ENCODE measurements at places on chromosomes 2 and 18.

- no peak for DNase-seq
Measured at GRCh38 chr2:62406573-62407043, 99.4 kb downstream of the TMEM17 start.

DNA sequence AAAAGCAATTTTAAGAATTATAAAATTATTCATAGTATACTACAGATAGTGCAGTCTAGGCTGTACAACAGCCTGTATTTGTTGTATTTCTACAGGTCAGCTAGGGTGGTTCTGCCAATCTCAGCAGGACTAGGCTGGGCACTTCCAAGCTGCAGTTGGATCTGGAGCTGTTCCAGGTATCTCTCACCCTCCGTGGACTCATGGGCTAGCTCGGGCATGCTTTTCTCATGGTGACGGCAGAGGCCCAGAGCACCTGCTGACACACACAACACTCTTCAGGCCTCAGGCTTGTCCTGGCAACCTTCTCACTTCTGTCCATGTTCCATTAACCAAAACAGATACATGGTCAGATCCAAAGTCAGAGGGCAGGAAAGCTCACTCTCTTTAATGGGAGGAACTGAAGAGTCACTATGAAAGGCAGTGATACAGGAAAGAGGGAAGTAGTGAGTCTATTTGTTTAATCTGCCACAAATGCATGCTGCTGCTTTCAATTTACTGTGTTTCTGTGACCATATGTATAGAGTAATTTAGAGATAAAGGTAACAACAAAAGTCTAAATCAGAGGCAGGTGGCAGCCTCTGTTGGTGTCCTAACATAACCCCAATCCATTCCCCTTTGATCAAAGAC lies 462.4 kb upstream of the ACVR2A start:
- DNase-seq: no peak

DNA sequence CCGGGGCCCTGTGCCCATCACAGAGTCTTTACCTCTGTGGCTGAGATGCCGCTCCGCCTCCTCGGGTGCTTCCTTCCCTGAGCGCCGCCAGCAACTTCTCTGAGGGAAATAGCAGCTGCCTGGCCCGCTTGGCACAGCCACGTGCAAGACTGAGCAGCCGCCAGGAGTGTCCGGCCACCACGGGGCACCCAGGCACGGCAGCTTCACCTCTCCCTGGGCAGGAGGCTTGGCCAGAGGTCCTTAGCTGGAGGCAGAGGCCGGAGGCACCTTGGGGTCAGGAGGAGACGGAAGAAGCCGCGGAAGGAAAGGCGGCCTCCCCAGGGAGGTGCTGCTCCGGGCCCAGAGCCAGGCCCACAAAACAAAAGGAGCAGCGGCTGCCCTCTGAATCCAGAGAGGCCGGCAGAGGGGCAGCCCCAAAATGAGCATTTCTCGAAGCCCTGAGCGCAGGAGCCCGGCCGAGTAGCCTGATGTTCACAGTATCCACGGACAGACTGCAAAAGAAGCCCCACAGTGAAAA lies 6.0 kb upstream of the LIMS2 start:
- DNase-seq: no peak

DNA sequence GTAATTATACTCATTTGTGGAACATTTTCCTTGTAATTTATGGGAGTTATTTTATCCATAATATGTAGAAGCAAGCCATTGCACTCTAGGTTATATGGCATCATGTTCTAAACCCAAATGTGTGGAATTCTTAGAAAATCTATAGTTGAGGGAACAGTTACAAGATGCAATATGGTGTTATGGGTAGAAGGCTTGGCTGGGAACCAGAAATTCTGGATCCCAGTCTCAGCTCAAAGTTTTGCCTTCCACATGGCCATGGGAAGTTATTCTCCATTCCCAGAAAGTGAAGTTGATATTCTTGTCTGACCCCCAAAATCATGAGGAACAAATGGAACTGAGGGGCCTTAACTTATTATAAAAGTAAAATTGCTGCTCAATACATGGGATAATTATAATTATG lies 38.0 kb downstream of the KIF5C start:
- DNase-seq: no peak

- no peak for DNase-seq
Measured at GRCh38 chr2:240507778-240508251, 50.0 kb downstream of the ANKMY1 start.
